ENCODE measurements at places on chromosomes 3 and 15. TPM values are rescaled to one million over a fixed set of nuclear protein-coding genes. Genes with fewer than 3 reads are reported as not detected.

GRCh38 chr3:133464573-133464972, 64.7 kb downstream of the BFSP2 start:
- no peak for DNase-seq

DNA sequence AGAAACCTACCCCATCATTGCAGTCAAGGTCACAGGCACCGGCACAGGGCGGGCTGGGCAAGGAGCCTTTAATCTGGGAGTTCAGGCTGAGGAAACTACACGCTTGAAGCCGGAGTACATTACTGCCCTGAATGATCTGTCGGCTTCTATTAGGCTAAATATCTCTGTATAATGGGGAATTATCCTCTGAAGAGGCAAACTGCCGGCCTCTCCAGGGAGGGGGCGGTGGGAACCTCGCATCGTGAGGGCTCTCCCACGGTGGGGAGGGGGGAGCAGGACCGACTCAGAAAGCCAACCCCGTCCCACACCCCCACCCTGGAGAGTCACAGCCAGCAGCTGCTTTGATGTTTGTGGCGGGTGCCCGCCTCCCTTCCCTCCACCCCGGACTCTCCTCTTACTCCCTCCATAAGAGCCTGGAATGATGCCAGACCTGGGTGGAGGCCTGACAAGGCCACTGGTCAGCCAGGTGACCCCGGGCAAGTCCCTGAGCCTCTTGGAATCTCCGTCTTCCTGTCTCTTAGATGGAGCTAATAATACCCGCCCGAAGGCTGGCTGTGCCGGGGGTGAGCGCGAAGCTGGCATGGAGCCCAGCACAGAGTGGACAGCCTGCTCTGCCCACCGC, 63.4 kb upstream of the LINGO1 start:
- DNase-seq = no peak

Gene ARHGEF3
- 38.8 TPM for total RNA-seq

DNA sequence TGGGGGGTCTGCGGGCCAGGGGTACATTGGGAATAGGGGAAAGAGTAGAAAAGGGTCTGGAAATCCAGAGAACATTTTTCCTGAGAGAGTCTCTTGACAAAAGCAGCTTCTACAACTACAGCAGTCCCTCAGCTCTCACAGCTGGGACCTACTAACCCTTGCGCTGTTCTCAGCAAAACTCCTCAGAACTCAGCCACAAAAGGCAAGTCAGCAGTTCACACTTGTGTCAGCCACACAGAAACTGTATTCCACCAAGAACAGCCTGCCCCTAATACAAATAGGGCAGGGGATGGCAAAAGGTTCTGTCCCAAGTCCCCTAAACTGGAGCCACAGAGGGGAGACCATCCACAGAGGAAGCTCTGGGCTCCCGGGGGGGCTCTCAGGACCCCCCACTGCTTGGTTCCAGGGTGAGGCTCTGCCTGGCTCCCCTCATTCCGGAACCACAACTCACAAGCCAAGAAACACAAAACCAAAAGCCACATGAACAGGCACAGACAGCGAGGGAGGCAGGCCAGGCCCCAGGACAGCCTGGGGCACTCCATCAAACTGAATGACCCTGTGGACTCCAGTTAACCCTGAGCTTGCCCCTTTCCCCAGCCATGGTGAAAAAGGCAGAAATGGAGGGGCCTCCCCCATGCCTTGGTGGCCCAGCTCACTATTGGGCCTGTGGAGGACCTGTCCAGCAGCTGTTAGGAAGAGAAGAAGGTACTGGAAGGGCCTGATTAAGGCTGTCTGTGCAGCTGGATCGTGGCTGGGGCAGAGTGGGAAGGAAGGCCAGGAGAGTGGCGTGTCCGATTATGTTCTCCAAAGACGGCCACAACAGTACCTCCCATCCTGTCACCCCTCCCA, 162.0 kb downstream of the CHSY1 start:
- DNase-seq = no peak

DNA sequence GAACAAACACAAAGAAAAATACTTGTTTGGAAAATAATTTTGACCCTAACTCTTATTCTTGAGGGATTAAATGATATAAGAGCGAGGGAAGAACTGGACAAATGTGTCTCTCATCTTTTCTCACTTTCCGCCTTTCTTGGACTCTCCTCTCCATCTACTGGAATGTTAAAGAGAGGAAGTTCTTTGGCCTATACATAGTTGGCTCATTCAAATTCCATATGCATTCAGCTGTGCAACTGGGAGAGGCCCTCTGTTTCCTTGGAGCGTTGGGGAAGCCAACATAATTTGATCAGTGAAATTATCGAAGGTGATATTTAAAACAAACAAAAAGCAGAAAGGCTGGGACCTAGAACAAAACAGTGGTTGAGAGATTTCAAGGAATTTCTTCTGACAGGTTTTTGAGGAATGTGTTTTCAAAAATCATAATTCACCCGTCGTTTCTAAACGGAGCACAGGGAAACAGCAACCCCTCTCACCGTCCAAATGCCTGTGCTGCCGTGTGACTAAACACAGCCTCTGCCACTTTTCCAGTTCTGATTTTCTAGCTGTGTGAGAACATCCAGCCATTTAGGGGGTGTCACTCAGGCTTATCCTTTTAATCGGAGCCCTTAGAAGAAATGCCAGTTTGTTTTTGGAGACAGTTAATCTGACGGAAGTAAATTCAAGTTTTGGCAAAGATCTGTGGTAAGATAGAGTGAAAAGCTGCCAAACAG, 489.9 kb downstream of the SOX2 start:
- DNase-seq = no peak

- no peak for DNase-seq
These were observed 146.5 kb downstream of the EBLN2 start for GRCh38 chr3:73207946-73208440.

DNA sequence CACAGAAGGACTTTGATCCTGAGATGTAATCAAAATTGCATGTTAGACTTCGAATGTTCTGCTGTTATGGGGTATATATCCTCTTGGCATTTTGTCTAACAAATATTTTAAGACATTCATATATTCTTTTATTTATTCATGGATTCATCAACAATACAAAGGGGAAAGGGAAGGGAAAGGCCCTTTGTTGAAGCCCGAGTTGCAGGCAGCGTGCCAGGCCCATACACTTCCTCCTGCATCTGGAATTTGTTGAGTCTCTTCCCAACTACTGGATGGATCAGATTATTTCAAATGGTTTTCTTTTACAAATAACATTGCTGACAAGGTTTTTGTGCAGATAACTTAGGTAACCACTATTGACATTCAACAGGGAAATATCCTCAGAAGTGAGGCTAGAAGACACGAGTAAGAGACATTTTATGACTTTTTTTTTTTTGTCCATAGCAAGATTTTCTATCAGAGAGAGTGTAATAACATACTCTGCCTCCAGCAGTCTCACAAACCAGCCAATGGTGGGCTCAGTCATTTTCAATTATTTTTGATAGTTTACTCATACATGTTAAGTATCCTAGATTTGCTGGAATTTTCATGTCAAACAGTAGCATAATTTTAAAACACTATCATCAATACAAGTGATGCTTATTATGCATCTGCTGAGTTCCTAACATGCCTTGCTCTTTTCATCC, 94.3 kb downstream of the RPL39L start:
- DNase-seq = no peak

DNA sequence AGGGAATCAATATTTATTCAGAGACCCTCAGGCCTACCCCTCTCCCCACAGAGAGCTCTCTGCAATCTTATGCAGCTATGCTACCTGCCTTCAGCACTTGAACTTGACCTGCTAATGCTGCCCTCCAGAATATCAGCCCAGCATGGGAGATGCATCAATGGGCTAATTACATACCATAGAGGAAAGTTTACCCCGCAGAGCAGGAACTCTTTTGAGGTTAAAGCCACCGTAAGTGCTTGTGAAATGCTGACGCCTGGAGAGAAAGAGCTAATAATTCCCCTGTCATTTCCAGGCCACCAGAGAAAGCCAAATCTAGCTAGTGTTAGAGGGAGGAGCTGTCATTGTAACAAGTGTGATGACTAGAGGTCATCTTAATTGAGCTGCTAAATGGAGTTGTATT, 127.5 kb downstream of the CHST2 start:
- DNase-seq = no peak

GRCh38 chr3:48016301-48016973, at the start of gene MAP4:
Gene MAP4 (minus strand): TSS chr3:48016416. CDS start chr3:47998860, 17,556 bp downstream.
- no peak for DNase-seq

- DNase-seq = no peak
These were observed 29.4 kb upstream of the AP3B2 start for GRCh38 chr15:82739086-82739485.

Gene SLC28A2
- total RNA-seq = not detected

Gene GAP43
- total RNA-seq = not detected

Gene SLC12A1
- total RNA-seq = not detected

Gene PYGO1
- not detected for total RNA-seq

GRCh38 chr15:38551720-38552648, 12.6 kb downstream of the RASGRP1 start:
- no peak for DNase-seq

DNA sequence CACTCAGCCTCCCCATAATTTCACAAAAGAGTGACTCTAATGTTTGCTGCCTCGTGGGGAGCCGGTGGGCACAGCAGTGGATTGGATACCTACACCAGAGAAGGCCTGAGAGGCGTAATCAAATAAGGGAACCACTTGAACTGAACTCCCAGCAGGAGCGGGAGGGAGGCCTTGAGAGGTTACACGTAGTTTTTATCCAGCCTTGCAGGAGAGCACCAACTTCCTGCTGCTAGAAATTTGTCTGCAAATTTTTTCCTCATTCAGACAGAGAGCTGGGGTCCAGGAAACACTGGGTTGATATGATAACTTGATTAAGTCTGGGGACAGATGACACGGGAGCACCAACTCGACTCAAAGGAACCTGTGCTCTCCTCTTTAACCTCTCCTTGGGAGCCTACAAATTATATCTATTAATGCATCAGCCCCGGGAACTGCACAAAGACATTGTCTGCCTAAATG, 69.8 kb downstream of the HES1 start:
- DNase-seq = no peak

- no peak for DNase-seq
These were observed 122.6 kb upstream of the SLC6A11 start for GRCh38 chr3:10693457-10693856.

DNA sequence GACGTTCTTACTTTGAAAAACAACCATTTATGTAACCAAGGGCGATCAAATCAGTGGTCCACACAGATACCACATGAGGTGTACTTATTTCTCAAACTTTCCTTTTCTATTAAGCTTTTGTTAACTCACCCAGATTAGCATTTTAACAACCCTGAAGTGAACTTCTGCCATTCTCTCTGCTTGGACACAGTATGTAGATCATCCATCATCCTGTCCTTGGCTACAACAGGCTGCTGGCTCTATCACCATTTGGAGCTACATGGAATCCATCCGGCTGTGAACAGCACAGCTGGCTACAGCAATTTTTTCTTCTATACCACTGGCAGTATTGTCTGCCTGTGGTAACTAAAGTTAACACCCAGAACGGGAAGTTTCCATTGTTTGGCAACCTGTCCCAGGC, 4.4 kb downstream of the SEMA6D start:
- DNase-seq = no peak

Gene MYH15
- total RNA-seq = 0.05 TPM

DNA sequence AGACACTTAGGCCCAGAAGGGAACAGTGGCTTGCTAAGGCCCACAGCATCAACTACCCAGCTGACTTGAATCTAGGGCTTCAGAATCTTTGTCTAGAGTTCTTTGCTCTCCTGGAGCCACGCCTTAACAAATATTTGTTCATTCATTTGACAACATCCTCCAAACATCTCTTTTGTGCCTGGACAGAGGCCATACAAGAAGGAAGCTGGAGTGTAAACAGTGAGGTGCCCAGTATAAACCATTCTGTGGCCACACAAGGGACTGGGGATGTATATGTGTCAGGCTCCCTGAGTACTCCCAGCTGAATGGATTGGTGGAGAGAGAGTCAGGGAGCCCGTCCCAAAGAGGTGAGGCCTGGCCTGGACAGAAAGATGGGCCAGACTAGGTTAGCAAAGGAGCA, 3.4 kb downstream of the CIB2 start:
- no peak for DNase-seq

Gene IQCH
- 0.39 TPM for total RNA-seq

Gene THBS1
- 16.1 TPM for total RNA-seq

DNA sequence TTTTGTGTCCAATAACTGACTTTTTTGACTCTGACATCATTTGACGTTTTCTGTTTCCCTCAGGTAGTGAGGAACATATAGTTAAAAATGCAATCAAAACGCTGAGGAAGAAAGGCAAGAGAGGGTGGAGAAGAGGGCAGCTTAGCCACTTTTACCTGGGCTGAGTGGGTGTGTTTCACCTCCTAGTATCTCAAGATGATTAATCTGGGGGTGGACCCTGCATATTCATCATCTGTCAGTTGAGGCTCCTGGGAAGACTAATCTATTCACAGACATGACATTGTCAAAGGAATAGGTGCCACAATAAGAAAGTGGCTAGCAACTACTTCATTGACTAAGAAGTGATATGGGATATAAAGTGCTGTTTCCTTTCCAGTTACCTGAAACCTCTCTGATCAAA, 331.5 kb upstream of the RARB start:
- no peak for DNase-seq

Gene IL16
- 167 TPM for total RNA-seq

DNA sequence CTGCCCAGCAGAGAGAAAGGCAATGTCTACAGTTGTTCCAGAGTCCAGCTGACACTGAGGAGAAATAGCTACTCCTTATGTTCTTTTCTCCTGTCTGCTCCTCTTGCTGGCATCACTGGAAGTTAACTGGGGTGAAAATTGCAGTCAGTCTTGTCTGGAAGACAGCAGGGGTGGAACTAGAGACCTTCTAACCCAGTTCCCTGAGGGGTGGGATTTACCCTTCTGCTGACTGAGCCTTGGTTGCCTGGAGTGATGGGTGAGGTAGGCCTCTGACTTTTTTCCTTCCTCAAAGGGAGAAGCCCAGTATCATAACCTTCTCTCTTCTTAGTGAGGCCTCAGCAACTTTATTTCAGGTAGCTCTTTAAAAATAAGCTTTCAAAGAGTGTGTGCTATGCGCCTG, 16.2 kb downstream of the ZNF609 start:
- DNase-seq = no peak

GRCh38 chr3:39021029-39021428, 30.7 kb downstream of the SCN11A start:
- DNase-seq = no peak

DNA sequence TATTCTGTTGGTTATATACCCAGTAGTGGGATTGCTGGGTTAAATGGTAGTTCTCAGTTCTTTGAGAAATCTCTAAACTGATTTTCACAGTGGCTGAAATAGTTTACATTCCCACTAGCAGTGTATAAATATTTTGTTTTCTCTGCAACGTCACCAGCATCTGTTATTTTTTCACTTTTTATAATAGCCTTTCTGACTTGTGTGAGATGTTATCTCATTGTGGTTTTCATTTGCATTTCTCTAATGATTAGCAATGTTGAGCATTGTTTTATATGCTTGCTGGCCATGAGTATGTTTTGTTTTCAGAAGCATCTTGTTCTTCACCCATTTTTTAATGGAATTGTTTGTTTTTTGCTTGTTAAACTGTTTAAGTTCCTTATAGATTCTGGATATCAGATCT, 612.7 kb upstream of the SGO1 start:
- no peak for DNase-seq

Gene ZNF385D
- not detected for total RNA-seq

DNA sequence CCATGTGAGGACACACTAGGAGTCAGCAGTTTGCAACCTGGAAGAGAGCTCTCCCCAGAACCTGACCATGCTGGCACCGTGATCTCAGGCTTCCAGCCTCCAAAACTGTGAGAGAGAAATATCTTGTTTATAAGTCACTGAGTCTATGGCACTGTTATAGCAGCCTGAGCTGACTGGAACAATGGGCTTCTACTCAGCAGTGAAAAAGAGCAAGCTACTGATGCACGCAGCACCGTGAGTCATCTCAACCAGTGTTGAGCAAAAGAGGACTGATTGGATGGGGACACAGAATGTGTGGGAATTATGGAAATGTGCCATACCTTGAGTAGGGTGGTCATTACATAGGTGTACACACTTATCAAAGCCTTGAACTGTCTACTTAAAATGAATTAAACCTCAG, 230.4 kb downstream of the PLCL2 start:
- no peak for DNase-seq

Gene STARD5
- total RNA-seq = 14.3 TPM

Measured in CD8-positive, alpha-beta T cell (primary cell).